Panc1 (cell line): ENCODE measurements at places on chromosomes 3 and 15.

DNA sequence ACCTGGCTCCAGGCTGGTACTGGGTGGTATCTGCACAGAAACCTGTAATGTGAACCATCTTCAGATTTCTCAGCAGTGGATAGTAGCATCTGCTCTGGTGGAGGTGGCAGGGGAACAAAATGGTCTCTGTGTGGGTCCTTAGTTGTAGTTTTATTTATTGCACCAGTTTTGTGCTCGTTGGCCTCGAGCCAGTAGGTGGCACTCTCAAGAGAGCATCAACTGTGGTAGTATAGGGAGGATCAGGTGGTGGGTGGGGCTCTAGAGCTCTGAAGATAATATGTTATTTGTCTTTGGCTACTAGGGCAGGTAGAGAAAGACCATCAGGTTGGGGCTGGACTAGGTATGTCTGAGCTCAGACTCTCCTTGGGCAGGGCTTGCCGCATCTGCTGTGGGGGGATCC, 254.0 kb upstream of the GPR149 start:
- DNase-seq, result no peak

DNA sequence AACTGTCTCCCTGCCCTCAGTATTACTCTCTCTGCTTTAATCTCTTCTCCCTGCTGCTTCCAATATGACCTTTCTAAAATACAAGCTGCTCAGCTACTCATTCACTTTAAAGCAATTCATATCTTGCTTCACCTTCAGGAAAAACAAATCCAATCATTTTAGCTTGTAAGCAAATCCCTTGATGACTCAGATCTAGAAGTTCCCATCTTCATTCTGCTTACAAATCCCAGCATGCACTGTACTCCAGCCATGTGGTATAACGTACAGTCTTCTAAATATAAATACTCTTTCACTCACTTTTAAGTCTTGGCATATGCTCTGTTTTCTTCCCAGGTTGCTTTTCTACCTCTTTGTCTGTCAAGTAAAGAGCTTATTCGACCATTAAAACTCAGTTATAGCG, 1009.1 kb upstream of the SEMA6D start:
- no peak for DNase-seq

DNA sequence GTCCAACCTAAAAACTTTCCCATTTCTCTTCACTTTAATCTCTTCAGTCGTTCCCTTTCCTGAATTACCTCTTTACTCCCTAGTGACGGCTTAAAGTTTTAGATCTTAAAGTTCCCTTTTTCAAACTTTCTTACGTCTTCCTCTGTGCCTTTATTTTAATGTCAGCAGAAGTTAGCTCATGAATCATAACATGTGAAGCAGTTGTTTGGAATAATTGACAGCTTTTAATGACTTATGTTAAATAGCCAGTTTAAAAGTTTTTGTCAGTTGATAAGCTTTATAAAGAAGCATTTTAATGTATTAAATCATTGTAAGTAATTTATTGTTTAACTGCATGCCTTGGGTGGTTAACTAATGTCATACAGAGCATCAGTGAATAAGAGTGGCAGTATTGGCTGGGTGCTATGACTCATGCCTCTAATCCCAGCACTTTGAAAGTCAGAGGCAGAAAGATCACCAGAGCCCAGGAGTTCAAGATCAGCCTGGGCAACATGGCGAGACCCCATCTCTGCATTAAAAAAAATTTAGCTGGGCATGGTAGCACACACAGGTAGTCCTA, 33.9 kb downstream of the PIK3CA start:
- DNase-seq, result no peak

GRCh38 chr15:70767667-70768066, 4.3 kb upstream of the UACA start:
- no peak for DNase-seq

DNA sequence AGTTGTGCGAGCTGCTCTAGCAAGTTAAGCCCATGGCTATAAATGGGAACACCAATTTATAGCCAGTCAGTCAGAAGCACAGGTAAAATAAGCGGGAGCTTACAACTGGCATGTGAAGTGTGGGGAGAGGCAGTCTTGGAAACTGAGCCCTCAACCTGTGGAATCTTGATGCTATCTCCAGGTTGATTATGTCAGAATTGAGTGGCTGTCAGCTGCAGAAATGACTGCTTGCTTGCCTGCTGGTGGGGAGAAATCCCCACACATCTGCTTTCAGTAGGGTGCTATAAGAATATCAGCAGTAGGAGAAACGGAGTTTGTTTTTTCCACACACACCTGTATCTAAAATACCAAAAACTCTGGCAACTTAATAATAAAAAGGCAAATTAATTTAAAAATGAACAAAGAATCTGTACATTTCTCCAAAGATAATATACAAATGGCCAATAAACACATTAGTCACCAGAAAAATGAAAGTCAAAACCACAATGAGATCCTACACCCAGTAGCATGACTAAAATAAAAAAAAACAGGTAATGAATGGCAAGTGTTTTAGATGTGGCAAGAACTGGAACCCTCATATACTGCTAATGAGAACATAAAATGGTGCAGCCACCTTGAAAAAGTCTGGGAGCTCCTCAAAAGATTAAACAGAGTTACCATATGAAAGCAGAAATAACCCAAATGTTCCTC, 26.0 kb upstream of the MAP4 start:
- no peak for DNase-seq

DNA sequence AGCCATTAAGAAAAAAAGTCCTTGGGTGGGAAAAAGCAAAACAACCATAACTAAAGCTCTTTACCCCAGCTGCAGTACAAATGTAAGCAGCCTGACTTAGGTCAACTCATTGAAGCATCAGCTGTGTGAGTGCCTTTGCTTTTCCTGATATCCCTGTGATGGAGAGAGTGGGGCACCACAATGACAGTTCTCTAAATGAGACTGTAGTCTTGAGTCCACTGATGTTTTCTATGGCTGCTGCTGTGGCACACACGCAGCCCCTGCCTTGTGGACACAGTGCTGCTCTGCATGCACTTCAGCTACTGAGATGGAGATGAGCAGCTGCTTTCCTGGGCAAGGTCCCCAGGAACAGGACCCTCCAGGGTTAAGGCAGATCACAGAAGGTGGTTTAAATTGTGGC, 173.2 kb downstream of the KCNAB1 start:
- no peak for DNase-seq

DNA sequence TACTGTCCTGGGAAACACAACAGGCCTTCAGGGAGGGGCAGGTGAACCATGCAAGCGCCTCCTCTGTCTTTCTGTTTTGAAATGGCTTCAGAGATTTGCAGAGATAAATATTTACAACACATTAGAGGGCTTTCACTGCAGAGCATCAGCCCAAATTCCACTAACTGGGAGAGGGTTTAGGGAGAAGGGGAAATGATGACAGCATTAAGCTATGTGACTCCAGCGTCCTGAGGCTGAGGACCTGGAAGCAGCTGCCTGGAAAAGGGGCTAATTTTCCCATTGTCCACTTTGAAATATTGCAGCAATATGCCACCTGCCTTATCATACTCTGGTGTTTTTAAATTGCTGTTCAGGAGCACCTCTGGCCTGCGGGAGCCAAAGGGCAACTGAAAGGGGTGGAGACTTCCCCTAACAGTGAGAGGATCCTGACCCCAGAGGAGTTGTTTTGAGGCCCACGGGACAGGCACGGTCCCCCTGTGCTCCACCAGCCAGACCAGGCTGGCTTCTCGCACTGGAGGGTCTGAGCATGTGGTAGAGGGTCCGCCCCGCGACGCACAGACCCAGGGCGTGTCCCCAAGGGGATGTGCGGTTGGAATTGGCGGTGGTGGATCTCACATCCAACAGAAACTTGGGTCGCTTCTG, 110.6 kb downstream of the XXYLT1 start:
- no peak for DNase-seq

GRCh38 chr3:13186435-13186815, 113.2 kb upstream of the IQSEC1 start:
- DNase-seq, result no peak

DNA sequence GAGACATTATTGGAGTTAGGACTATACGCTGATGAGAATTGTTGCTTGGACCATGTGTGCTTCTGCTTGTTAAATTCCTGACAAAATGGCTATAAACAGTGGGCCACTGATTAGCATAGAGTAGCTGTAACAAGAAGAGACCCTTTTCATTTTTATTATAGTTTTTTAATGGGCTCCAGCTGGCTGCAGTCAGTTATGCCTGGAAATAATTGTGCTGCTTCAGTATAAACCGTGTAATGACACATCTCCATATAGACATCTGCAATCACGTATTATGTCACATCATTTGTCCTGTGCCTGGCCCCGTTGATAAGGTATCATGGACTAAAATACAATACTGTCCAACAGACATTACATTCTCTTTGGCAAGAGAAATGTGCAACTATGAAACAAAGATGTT, 50.9 kb downstream of the ARPP21 start:
- no peak for DNase-seq

GRCh38 chr3:51500632-51501131, 867 bp upstream of the DCAF1 start:
- no peak for DNase-seq
